ENCODE measurements at places on chromosomes 4 and X.

DNA sequence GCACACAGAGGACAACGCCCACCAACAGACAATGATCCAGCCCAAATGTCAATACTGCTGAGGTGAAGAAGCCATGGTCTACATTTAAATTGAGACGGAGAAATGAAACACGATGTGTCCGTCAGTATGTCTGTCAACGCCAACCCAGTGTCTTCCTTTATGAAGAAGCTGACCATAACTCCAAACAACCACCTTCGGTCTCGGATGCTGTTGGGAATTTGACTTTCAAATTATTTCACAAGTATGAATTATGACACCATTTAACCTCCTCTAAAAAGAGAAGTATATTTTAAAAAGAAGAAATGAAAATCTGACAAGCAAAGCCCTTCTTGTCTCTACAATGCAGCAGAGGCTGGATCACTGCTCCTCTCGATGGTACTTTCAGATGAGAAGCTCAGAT is 123.7 kb upstream of the MAP3K15 start:
- no peak for DNase-seq

GRCh38 chr4:158169931-158170690 is 2.7 kb downstream of the GASK1B start:
- peak; percentile 15 for DNase-seq

DNA sequence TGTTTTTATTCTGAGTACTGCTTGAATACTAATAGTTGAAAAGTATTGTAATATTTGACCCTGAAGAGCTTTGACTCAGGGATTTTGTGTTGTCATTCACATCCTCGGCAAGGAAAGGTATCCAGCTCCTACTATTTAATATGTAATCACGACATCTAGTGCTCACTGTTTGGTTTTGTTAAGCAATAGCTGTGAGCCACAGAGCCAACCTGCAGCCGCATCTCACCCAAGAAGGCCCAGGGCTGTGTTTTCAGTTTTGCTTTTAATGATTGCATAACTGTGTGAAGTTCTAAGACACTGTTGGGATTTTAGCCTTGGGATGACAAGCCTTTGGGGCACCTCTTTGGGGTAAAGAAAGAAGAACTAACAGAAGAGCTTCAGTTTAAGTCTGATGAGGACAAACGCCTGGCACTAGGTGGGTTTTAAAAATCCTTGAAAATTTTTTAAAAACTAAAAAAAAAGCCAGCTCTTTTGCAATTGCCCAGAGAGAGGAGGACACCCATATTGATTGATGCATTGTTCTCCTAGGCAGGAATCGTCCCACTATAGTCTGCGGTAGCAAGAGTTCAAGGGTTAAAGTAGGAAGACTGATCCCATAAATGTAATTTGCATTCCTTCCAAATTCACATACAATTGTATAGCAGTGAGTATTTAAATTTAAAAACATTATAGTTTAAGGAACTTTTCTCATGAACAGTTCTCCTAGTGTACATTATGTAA is 157.8 kb downstream of the RELL1 start:
- no peak for DNase-seq

GRCh38 chr4:180947425-180947824 is 1295.8 kb upstream of the TENM3 start:
- no peak for DNase-seq

DNA sequence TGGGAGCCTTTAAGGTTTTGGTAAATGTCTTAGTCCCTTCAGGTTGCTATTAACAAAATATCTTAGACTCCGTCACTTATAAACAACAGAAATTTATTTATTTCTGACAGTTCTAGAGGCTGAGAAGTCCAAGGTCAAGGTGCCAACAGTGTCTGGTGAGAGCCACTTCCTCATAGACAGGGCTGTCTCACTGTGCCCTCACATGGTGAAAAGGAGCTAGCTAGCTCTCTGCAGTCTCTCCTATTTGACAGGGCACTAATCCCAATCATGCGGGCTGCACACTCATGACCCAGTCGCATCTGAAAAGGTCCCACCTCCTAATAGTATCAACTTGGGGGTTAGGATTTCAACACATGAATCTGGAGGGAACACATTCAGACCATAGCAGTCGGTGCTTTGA is 63.4 kb upstream of the KLF3 start:
- no peak for DNase-seq

DNA sequence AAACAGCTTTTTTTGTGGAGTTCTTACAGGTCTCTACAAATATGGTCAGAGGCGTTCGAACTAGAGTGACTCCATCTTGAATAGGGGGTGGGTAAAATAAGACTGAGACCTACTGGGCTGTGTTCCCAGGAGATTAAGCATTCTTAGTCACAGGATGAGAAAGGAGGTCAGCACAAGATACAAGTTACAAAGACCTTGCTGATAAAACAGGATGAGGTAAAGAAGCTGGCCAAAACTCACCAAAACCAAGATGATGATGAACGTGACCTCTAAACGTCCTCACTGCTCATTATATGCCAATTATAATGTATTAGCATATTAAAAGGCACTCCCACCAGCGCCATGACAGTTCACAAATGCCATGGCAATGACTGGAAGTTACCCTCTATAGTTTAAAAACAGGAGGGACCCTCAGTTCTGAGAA is 42.8 kb upstream of the SPP1 start:
- no peak for DNase-seq

DNA sequence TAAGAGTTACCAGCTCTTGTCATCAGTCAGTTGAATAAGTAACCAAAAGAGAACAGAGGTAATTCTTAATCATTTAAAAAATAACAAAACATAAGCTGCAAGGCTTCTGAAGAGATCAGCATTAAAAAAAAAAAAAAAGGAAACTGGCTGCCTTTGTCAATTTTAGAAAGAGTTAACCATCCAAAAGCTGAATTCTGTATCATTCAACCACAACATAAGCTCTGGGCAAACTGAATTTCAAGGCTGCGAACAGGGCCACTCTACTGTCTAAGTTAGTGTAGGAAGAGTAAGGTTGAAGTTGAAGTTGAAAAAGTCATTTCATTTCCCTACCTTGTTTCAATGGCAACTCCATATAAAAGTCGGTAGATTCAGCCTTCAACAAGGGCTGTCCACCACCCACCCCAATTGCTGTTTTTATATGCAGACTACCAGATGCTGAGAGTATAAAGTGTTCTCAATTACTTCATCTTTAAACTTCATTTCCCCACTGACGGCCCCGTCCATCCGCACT is 1.1 kb upstream of the LIN54 start:
- no peak for DNase-seq

GRCh38 chrX:9466124-9466495 is 1.3 kb downstream of the TBL1X start:
- DNase-seq, result peak; percentile 11

GRCh38 chrX:23515028-23515427 is 152.3 kb upstream of the PRDX4 start:
- DNase-seq, result no peak

- no peak for DNase-seq
Observed at GRCh38 chr4:20623939-20624338, 76.3 kb upstream of the PACRGL start.

DNA sequence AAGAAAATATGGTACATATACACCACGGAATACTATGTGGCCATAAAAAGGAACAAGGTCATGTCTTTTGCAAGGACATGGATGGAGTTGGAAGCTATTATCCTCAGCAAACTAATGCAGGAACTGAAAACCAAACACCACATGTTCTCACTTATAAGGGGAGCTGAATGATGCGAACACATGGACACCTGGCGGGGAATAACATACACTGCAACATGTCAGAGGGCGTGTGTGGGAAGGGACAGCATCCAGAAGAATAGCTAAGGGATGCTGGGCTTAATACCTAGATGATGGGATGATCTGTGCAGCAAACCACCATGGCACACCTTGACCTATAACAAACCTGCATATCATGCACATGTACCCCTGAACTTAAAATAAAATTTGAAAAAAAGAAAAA is 19.5 kb upstream of the CNKSR2 start:
- no peak for DNase-seq

- DNase-seq, result no peak
Observed at GRCh38 chr4:172601195-172601594, 567.4 kb upstream of the GALNT7 start.

- DNase-seq, result no peak
Observed at GRCh38 chrX:75327607-75328006, 53.7 kb downstream of the UPRT start.

DNA sequence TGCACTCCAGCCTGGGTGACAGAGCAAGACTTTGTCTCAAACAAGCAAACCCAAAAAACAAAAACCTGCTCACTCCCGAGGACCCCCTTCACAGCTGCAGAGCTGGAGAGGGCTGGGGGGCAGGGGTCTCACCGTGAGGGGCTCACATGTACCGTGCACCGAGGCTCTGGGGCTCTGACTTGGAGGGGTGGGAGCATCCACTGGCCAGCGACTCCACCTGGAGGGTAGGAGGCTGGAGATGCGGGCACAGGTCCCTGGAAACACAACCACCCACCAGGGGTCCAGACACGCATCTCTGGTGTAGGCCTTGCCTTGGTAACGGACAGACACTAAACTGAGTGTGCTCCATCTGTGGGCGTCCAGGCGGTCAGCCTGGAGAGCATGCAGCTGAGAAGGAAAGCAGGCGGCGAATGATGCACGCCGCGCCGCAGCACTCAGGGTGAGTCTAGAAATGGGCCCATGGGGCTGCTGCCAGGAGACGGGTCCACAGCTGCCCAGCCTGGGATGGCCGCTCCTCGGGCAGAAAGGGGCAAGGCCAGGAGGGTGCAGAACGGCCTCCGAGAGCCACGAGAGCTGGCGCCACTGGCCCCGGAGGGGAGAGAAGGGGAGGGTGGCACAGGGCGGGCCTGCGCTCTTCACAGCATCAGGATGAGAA is 26.1 kb downstream of the PPP2R3B start:
- DNase-seq, result no peak

DNA sequence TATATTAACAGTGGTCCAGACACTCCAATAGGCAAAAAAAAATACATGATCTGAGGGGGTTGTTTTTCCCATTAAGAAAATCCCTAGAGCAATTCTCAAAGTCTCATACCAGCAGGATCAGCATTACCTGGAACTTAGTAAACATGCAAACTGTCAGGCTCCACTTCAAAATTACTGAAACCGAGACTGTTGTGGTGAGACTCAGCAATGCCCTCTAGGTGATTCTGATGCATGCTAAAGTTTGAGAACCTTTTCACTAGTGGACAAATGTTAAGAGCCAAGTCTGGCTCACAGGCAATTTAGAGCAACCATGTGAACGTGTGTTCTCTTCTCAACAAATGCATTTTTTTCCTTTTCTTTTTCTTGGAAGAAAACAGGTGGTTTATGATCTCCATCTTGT is 30.2 kb downstream of the NEK1 start:
- DNase-seq, result no peak

DNA sequence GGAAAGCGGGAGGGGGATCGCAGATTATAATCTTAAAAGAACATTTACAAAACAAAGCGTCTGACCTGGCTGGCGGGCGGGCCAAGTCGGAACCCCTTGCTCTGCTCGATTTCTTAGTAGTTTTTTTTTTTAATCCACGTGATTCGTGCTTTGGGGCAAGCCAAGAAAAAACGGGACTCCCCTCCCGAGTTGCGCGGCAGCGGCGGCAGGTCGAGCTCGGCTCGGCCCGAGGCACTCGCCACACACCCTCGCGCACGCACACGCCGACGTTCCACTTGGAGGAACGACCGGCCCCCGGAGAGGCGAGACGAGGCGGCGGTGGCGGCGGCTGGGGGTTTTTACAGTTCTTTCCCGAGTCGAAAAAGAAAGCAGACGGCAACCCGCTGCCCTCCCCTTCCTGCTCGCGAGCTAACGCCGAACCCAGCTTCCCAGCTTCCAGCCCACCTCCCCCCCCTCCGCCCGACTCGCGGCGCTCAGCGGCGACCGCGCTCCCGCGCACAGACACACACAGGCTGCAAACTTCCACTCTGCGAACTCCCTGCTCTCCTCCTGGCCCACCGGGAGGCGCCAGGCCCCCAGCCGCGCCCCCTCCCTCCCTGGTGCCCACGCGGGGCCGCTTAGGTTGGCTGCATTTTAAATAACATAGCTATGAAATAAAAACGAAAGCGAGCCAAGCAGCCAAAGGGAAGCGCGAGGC is 1.2 kb downstream of the BCOR start:
- DNase-seq, result peak; percentile 27

- no peak for DNase-seq
Observed at GRCh38 chrX:153496590-153496959, 1.8 kb downstream of the BGN start.

- DNase-seq, result peak; percentile 84
Observed at GRCh38 chr4:40057586-40058091, 989 bp downstream of the N4BP2 start.

- DNase-seq, result peak; percentile 64
Observed at GRCh38 chrX:96715481-96715880, 30.8 kb downstream of the DIAPH2 start.

DNA sequence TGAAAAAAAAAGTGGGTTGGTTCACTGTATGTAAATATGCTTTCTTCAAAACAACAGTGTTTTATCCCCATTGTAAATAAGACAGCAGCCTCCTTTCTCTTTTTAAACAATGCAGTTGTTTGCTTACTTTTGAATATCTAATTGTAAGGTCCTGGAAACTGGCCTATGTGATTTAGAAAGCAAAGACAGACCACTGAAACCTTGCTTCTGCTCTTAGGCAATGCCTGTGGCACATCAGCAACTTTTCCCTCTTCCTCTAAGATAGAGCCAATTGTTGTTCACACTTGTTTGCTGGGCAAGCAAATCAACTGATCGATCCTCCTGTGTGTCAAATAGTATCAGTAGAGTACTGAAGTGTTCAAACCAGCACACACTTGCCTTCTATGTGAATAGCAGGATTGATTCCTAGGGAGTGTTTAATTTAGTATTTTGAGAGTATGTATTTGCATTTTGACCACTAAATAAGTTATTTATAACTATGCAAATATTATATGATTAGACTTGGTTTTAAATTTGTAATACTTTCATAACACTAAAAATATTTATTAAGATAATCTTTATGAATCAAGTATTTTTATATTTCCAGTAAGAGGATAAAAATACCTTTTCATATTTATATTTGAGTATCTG is 55.4 kb upstream of the GRPR start:
- DNase-seq, result no peak

DNA sequence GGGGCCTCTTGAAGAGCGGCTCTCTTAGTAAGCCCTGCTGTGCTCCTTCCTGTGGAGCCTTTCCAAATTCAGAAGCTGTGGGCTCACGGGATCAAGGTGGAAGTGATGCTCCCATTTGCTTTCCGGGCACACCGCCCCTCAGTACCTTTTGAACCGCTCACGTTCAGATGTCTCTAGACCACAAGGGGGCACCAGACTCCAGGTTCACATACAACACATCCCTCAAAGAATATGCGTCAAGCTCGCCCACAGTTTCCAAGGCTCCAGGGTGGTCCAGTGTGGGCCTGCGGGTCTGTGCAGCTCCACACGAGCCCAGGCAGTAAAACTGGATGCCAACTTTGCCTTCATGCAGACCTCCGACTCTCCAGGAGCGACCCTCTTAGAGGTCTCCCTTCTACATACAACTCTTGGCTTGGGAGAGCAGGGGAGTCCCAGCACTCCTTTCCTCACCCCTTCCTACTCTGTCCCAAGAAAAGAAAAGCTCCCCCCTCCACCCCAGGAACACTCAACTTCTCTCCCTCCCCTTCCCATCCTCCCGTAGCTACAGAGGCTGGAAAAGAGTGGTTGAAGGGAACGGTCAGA is 11.0 kb downstream of the SUPT20HL1 start:
- peak; percentile 30 for DNase-seq

Data from HCEC 1CT (cell line).